Renal cortex interstitium (tissue), 15 donors: ENCODE measurements at places on chromosomes 3 and 15. TPM values are rescaled to one million over a fixed set of nuclear protein-coding genes. Genes with fewer than 3 reads are reported as not detected.

DNA sequence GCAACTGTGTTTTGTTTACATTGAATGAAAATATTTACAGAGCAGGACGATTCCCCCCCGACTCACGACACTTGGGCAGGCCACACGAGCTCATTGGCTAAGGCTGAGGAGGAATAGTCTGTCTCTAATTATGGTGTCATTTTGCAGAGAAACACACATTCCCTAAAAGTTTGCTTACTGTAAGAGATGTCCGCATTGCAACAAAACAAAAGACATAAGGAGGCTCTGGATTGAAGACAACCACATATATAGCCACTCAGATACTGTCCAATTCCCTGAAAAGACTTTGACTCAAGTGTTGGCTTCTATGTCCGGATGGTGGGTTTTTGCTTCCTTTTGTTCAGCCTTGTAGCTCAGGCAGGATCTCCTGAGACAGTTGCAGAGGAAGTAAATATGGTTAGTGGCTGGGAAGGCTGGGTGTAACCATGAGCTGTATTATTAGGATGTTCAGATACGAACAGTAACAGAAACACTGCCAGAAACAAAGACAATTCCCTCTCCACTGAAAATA, 170.4 kb downstream of the KLHL25 start:
- no peak for DNase-seq

DNA sequence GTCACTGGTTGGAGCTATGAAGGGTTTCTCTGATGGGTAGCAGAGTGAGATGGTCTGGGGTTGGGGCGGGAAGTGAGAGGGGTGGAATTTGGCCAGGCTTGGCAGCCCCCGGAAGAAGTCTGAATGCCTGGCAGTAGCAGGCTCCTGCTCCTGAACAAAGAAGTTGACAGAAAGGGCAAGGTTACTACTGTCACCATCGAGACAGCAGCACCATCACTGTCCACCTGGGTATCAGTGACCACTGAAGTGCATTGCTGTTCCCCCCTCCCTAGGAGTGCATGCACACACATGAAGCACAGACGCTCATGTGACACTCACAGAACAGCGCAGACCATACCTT, 42.9 kb downstream of the COLQ start:
- DNase-seq, result no peak

- DNase-seq, result no peak
These were observed 77.2 kb downstream of the CEMIP start for GRCh38 chr15:80856400-80856799.

- DNase-seq, result no peak
These were observed 88.1 kb downstream of the ADAMTS17 start for GRCh38 chr15:100253640-100254039.

DNA sequence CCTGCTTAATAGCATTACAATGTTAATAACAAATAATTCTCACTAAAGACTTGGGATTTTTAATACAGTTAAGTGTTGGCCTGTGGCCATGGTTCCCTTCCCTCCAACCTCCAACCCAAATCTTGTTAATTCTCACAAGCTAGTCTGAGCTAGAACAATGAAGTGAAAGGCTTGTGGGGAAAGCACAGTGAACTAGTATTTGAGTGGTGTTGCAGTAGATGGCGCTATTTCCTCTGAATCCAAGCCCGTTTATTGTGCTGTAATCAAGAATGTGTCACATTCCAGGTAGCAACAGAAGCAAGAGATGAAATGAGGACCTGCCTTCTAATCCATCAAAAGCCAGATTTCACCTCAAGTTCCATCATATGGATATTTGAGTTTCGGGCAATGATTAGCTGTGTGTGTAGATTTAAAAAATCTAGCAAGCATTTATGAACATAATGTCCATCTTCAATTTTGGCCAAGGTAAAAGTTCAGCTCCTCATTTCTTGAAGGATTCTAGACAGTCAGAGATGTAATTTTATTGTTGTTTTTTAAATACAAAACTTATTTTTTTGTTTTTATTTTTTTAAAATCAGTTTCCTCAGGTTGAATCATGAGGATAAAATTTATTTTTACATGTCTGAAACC, 160.7 kb downstream of the SQOR start:
- peak; percentile 55 for DNase-seq

- DNase-seq, result no peak
These were observed 223.6 kb upstream of the PDZRN3 start for GRCh38 chr3:73848173-73848906.

The ISLR gene
- 77.4 TPM for polyA plus RNA-seq

The ACOX2 gene
- polyA plus RNA-seq, result 41.6 TPM

The LRRC49 gene
- 21.4 TPM for polyA plus RNA-seq

The BTLA gene
- 0.72 TPM for polyA plus RNA-seq

The ANKRD63 gene
- polyA plus RNA-seq, result 0.17 TPM

The ZNF774 gene
- 4.6 TPM for polyA plus RNA-seq
